CD8-positive, alpha-beta T cell (primary cell): ENCODE measurements at places on chromosomes 13 and 19.

DNA sequence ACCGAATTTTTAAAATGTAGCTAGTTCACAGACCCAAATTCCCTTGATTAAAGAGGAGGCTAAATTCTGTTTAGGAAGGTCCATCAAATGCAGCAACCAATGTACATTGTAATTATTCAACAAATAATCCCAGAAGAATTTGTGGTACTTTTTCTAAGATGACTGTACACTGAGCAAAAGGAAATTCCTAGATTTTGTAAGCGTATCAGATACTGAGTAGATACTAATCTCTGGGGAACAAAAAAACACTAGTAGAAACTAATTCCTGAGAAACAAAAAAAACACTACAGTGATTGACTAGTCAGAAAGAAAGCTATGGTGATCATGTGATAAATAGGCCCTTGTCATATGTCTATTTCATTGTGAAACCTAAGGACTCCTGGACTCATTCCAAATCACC, 246.1 kb downstream of the PCDH17 start:
- DNase-seq: no peak

DNA sequence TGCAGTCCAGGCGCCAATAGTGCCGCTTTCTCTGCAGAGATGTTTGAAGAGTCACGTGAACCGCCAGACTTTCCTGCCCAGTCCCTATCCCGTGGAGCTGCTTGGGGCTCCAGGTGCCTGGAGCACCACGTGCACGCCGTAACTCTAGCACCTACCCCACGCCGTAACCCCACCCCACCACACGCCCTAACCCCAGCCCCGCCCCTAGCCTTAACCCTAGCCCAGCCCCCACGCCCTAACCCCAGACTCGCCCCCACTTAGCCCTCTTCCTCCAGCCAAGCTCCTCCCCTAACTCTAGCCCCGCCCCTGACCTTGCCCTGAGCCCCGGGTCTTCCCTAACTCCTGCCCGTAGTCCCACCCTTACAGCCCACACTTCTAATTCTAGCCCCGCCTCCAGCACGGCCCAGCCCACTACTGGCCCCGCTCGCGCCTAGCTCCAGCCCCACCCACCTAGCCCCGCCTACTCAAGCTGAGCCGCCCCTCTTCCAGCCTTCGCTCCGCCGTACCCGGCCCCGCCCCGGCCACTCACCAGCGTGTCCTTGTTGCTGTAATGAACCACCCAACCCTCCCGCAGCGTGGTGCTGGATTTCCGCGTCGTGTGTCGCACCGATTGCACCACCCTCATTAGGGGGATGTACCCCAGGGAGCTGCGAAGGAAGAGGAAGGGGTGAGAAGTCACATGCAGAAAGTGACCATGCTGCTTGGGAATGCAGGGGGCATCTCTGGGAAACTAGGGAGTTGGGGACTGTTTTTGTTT, 19.5 kb downstream of the PRKD2 start:
- DNase-seq: peak; percentile 26

GRCh38 chr19:11166281-11167142, 10.9 kb upstream of the SPC24 start:
- no peak for DNase-seq

DNA sequence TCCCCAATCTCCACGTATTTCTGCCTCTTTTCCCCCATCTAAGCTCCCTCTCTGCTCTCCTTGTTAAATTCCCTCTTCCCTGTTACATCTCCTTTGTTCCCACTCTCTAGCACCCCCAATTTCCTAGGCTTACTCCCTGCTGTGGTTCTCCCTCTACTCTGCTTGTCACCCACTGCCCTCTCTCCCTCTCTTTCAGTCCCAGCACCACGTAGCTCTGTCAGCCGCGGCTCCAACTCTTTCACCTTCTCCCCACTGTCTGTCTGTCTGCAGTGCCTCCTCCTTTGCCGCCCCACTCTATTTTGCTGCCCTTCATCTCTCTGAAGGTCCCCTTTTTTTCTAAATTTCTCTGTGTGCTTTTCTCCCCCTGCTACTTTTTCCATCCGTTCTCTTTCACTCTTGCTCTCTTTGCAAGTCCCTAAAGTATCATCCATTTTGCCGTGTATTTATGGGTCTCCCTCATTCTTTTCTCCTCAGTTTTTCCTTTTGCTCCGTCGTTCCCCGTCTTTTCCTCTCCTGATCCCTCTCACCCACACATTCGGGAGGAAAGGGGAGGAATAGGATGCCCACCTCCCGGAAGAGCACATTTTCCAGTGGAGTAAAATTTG, 937 bp downstream of the ZNF841 start:
- DNase-seq: no peak

GRCh38 chr13:58324161-58324560, 692.6 kb downstream of the PCDH17 start:
- no peak for DNase-seq

GRCh38 chr13:20826843-20827560, 53.2 kb upstream of the EEF1AKMT1 start:
- DNase-seq: no peak

GRCh38 chr13:26225896-26226617, 3.9 kb upstream of the RNF6 start:
- DNase-seq: no peak

- peak; percentile 55 for DNase-seq
These were observed 1.8 kb downstream of the ZNF114 start for GRCh38 chr19:48271531-48272151.

- DNase-seq: peak; percentile 31
These were observed 16.5 kb upstream of the FOSB start for GRCh38 chr19:45451131-45451849.
